ENCODE measurements at places on chromosomes 1 and 21. TPM values are rescaled to one million over a fixed set of nuclear protein-coding genes. Genes with fewer than 3 reads are reported as not detected.

Gene SLC6A9
- 13.4 TPM for total RNA-seq

GRCh38 chr21:41711416-41712007 lies 55.3 kb downstream of the RIPK4 start:
- no peak for DNase-seq

Gene MAB21L3
- not detected for total RNA-seq

GRCh38 chr1:235657747-235658526 lies 8.4 kb upstream of the GNG4 start:
- no peak for DNase-seq

GRCh38 chr1:209769971-209770370 lies 14.1 kb downstream of the TRAF3IP3 start:
- DNase-seq: no peak

Gene SLC9C2
- total RNA-seq: not detected

- DNase-seq: no peak
Observed at GRCh38 chr1:173395762-173396161, 81.4 kb upstream of the PRDX6 start.

Gene PGLYRP3
- not detected for total RNA-seq

Gene MIXL1
- total RNA-seq: not detected

GRCh38 chr1:224507771-224508523 lies 73.3 kb upstream of the WDR26 start:
- DNase-seq: no peak

Data from activated CD4-positive, alpha-beta T cell treated with anti-CD3 and anti-CD28 coated beads for 36 hours (primary cell).